ENCODE measurements at places on chromosomes 5 and 9.

- DNase-seq = no peak
Observed at GRCh38 chr5:147388184-147389108, 121.4 kb downstream of the DPYSL3 start.

DNA sequence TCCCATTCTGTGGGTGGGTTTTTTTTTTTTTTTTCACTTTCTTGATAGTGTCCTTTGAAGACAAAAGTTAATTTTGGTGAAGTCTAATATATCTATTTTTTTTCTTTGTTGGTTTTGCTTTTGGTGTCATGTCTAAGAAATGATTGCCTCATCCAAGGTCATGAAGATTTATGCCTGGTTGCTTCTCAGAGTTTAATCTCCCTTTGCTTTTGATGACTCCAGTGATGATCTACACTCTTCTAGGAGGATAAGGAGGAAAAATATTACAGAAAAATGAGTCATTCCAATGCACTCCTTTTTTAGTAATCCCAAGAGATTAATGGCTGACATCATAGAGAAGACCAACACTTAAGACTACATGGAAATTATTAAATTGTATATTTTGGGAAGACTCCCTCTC is 79.7 kb upstream of the ICE1 start:
- DNase-seq = no peak

- no peak for DNase-seq
Observed at GRCh38 chr5:173297813-173298212, 30.4 kb downstream of the STC2 start.

GRCh38 chr5:172091956-172092732 is 85.7 kb upstream of the FBXW11 start:
- DNase-seq = no peak

DNA sequence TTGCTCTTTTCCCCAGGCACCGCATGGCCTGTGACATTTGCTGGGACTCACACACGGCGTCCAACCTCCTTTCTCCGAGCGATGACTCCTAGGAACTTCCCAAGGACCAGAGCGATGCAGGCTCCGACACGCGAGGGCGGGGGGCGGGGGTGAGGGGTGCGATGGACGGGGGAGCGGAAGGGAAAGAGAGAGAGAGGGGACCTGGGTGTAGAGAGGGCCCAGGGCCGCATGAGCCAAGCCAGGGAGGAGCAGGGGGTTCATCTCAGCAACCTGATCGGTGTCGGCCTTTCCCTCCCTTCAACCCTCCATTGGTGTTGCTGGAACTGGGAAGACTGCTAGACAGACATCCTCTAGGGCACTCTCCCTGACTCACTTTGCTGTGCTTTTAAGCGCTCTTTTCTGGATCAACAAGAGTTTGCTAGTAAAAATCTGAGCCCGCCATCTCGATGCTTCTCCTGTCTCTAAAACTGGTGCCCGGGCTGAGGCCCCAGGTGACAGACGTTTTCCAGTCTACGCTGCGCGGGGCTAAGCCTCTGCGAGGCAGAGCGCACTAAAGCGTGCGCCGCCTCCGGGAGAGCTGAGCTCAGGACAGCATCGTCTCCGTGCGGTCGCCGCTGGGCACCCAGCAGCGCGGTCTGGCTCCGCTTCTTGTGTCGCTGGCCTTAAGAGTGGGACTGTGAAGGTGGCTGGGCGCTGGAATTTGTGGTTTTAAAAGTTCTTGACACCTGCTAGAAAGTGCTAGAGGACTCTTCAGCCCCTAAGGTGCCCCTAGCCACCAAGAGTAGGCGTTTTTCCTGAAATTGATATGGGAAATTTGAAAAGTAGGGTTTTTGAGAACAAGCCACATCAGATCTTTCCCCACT is 1.0 kb upstream of the TSLP start:
- no peak for DNase-seq

DNA sequence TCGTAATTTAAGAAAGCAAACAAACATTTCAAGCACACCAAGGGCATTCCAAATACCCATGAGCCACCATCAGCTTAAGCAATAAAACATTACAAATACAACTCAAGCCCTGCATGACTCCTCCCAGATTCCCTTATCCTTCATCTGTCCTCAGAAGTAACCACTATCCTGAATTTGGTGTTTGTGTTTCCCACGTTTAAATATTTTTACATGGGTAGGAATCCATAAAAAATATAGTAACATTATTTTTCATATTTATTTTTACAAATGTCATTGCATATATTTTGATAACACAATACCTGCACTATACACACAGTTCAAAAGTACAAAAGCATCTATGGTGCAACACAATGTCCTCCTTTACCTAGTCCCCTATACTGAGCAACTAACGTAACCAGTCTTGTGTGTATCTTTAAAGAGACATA is 6.4 kb downstream of the PRKAA1 start:
- no peak for DNase-seq

GRCh38 chr9:109452761-109453160 is 45.3 kb downstream of the PTPN3 start:
- DNase-seq = no peak

DNA sequence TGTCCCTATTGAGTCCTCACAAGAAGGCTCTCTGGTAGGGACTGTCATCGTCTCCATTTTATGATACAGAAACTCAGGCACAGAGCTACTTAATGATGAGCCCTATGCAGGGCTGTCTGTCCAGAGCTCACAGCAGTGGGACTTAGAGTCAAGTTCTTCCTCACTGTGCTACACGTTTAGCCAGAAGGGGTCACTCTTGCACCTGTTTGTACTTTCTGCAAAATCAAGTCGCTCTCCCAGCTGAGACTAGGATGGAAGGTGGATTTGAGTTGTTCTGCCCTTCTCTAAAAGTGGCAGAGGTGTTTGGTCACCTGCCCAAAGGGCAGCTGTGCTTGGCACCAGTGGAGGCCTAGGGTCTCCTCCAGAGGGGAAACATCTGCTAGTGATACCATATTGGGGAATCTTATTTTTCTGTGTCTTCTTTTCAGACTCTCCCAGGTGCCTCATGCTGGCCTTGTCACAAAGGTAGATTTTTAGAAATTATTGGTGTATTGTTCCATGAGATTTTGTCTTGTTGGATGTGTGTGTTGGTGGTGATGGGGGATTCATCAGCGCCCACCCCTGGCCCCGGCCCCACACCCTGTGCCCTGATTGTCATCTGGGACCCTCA is 104.2 kb downstream of the PPARGC1B start:
- peak; percentile 62 for DNase-seq

- no peak for DNase-seq
Observed at GRCh38 chr5:3382782-3383181, 212.8 kb upstream of the IRX1 start.

GRCh38 chr9:130984521-130984920 is 24.5 kb upstream of the LAMC3 start:
- no peak for DNase-seq

DNA sequence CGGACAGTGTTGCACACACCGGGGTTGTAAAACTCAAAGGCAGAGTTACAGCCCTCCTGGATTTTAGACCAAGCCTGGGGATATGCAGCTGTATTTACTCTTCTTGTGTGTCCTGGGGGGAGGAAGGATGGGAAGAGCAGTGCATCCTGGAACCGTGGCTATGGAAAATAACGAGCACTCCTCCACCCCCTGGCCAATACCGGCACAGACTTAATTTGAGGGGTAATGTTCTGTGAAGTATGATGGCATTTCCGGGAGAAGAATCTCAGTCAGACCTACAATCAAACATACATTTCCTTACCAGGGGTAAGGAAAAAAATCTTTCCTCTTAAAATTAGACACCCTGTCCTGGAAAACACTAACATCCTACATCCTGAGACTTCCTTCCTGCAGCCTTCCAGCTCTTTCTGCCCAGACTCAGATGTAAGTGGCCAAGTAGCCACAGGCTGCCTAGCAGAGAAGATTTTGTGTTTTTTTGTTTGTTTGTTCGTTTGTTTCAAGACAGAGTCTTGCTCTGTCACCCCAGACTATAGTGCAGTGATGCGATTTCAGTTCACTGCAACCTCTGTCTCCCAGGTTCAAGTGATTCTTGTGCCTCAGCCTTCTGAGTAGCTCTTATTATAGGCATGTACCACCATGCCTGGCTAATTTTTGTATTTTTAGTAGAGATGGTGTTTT is 11.0 kb upstream of the ERMP1 start:
- no peak for DNase-seq

- peak; percentile 46 for DNase-seq
Observed at GRCh38 chr5:73201547-73202513, 28.8 kb downstream of the TMEM174 start.

GRCh38 chr5:80097451-80097850 is 62.3 kb downstream of the THBS4 start:
- no peak for DNase-seq

DNA sequence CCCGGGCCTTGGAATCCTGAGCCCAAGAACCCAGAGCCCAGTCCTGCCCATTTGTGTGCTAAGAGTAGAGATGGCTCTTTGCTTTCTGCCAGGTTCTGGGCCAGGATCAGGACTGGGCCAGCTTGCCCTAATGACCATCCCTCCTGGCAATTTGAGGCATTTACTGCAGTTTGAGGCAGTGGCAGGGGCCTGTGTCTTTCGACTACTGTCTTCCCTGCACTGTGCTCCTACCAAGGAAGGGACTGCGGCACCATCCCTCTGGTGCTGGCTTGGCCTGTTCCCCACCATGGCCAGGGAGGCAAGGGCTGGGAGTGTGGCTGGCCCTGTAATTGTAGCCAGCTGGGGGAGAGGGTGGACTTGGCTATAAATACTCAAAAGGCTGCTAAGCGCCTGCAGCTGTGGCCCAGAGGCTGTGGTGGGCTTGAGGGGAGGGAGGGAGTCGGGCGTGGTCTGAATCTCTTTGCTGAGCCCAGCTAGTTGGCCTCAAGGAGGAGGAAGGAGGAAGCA is 4.6 kb downstream of the ENHO start:
- DNase-seq = no peak

- DNase-seq = no peak
Observed at GRCh38 chr9:29044959-29045358, 1471.7 kb upstream of the C9orf72 start.

GRCh38 chr9:123225374-123225813 is 43.0 kb downstream of the STRBP start:
- peak; percentile 61 for DNase-seq

GRCh38 chr5:59460368-59461153 is 433.0 kb downstream of the PDE4D start:
- DNase-seq = no peak

DNA sequence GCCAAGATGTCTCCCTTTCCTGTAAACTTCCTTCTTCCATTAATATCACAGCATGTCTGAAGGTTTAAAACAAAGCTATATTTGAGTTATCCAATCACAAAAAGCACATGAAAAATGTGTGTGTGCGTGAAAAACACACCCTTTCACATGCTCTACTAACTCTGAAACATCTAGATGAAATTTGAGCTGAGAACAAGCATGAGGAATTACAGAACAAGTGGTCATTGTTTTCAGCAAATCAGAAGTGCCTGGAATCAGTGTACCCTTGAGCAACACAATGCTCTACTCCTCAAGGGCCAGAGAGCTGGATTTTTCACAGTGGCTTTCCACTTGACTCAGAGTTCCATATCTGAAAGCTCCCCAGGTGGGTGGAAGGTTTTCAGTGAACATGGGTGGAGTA is 255.9 kb downstream of the PSAT1 start:
- DNase-seq = no peak

GRCh38 chr9:37650873-37651768 is at the start of gene FRMPD1:
Gene FRMPD1 (plus strand): TSS chr9:37650954. CDS start chr9:37692642, 41,688 bp downstream.
- DNase-seq = peak; percentile 36

DNA sequence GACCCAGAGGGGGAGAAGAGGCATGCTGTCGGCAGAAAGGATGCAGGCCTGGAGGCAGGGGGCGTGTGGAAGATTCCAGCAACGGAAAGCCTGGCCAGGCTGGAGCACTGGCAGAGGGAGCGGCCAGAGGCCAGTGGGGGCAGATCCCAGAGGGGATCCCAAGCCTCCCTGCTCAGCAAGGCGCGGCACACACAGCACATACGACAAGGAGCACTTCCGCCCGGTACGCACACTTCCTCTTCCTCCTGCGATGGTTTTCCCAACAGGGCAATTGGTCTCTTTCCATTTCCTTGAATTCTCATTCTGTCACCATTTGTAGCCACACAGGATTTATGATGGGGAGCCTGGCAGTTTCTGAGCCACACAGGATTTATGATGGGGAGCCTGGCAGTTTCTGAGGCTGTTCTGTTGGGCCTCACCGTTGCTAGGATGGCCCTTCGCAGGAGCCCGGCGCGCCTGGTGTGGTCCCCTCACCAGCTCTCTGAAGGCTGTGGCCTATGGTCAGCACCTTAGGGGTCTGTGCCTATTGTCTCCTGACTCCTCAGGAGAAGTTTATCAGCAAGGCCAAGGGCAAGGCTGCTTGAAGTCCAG is 123.5 kb upstream of the RAPGEF1 start:
- no peak for DNase-seq

- DNase-seq = no peak
Observed at GRCh38 chr5:41095324-41096101, 24.4 kb upstream of the MROH2B start.

- DNase-seq = no peak
Observed at GRCh38 chr5:129906177-129906887, 2.1 kb downstream of the CHSY3 start.

- DNase-seq = no peak
Observed at GRCh38 chr5:31469886-31470285, 62.0 kb downstream of the DROSHA start.

DNA sequence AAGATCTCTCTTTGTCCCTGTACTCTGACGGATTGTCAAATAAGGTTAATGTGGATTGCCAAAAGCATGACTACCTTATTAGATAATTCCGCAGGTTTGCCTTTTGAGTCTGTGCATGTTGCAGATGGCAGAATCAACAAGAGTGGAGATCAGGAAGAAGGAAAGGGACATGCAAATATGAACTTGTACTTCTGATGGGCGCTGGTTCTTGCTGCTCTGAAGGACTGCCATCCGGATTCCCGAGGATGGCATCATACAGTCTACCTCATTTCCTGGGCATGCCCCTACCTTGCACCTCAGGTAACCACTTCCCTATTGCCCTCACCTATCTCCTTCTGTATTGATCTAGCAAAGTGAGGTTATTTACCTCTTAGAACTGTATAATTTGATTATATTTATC is 504.2 kb downstream of the ACTL7B start:
- no peak for DNase-seq

DNA sequence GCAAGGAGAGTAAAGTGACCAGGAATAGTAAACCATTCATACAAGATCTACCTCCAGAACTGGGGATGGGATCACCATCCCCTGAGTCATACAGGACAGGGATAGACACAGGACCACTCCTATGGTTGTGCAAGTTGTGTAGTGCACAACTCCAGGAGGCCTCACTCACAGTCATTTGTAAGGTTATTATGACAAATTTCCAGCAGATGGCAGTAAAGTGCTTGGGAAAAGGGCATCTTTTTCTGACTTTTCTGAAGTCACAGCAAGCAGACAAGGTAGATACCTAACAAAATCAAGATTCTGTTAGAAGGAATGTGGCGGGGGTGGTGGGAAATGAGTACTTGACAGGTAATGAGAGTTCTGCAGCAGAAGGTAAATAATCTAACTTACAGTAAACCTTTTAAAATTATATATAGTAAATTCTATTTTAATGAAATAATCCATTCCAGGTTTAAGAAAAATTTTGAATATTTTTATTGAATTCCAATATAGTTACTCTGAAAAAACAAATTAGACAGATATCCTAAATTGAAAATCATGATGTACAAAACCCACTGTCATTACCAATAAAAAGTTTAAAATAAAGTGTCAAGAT is 16.7 kb upstream of the KIF27 start:
- peak; percentile 7 for DNase-seq

GRCh38 chr5:71789746-71790145 is 70.7 kb downstream of the CARTPT start:
- DNase-seq = no peak

- DNase-seq = no peak
Observed at GRCh38 chr5:34849253-34849652, 10.3 kb downstream of the TTC23L start.

GRCh38 chr5:170151097-170151831 is 45.6 kb downstream of the FOXI1 start:
- no peak for DNase-seq

- no peak for DNase-seq
Observed at GRCh38 chr5:114744406-114744805, 382.5 kb downstream of the KCNN2 start.
